ENCODE measurements at places on chromosomes 16 and 17.

DNA sequence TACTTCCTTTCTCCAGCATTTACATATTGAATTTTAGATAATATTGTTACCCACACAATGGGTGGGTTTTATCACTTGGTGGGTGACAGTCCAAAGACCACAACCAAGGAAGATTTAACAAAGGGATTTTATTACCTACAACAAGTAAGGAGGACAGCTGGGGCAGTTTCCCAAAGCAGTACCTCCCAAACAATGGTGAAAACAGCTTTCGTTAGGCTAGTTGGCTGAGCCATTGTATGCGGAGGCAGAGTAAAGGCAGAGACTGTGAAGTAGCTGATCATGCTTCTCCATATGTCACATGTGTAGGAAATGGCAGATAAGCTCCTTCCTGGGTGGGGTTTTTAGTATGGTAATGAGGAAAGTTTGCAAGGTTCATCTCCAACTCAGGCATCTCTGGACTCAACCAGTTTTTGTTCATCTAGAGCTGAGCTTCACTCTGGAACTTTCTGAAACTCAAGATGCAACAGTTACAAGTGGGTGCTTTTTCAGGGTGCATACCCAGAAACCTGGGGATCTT lies 104.3 kb upstream of the PSMD7 start:
- DNase-seq: no peak

GRCh38 chr17:83014297-83014696 lies 65.1 kb upstream of the METRNL start:
- no peak for DNase-seq

- no peak for DNase-seq
Observed at GRCh38 chr16:50645563-50646220, 35.4 kb downstream of the SNX20 start.

DNA sequence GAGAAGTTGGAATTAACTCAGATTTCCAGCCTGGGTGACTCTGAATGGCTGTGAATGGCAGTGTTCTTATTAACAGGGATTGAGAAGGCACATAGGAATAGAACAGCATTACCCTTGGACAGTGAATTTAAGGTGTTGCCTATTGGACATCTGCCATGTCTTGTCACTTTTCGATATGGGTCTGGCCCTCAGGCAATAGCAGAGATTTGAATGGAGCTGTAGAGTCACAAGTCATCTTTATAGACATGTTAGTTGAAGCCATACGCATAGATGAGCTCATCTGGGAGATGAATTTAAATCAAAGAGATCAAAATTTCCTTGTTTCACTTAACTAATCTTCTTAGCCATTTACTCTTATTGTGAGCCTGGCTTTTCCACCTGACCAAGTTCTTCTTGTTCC lies 14.9 kb upstream of the DHRS11 start:
- DNase-seq: no peak

- no peak for DNase-seq
Observed at GRCh38 chr17:71438631-71439146, 682.1 kb upstream of the SOX9 start.

DNA sequence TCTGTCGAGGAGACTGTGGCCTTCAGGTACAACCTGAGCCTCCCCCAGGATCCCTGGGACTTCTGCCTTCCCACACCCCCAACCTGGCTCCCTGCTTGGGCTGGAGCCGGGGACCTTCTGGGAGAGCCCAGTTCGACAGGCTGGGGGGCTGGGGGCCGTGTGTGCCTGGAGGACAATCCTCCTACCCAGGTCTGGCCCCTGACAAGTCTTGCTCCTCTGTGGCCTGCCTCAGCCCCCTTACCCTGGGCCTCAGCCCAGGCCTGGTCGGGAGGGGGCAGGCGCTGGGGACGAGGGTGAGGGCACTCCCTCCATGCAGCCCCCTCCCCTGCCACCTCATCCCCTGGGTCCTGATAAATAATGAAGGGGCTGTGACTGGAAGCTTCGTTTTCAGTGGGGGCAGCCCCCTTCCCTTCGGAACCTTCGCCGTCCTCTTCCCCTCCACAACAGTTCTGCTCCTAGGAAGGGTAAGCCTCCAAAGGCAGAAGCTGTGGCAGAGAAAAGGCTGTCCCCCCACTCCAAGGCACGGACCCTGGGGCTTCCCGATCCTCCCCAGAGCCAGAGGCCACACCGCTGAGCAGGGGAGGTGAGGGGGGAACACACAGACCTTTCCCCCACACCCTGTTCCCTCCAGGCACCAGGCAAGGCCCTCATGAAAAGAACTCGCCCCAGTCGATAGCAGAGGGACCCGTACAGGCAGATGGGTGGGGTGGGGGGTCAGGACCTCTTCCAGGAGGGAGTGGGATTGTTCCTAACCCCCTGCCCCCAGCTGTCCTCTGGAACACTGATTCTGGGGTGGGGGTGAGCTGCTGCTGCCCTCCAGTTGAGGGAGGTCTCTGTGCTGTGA lies 5.0 kb upstream of the BAHCC1 start:
- no peak for DNase-seq

- no peak for DNase-seq
Observed at GRCh38 chr16:1305823-1306222, 3.6 kb upstream of the UBE2I start.

- DNase-seq: no peak
Observed at GRCh38 chr16:47139561-47140185, 4.1 kb downstream of the NETO2 start.

DNA sequence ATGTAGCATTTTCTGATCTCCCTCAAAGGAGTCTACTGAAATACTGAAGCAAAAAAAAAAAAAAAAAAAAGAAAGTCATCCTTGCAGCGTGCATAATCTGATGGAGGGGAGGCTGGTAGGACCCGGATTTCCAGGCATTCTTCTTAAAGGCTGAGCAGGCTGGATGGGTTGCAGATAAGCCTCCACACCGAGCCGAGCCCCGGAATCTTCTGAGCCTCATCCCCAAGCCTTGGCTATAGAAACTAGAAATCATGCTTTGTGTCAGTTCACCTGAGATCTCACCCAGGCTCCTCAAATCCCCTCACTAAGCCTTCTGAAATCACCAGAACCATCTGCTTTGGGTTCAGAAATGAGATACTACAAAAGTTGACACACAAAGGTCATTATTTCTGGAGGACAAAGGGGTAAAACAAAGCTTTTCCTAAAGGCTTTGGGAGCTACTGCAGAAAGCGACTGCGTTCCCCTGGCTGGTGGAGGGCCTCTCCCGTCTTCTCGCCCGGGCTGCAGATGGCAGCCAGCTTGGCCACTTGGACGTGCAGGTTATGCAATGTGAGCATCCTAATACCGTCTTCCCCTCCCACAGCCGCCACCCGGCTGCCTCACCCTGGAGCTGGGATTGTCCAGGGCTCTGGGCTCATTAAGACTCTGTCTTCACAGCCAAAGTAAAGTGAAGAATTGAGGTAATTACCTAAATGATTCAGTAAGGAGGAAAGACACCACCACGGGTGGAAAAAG lies 4.7 kb upstream of the CACNG4 start:
- DNase-seq: no peak

GRCh38 chr17:66965801-66966262 lies 1.3 kb downstream of the CACNG4 start:
- no peak for DNase-seq

- no peak for DNase-seq
Observed at GRCh38 chr17:20987511-20987910, 55.3 kb downstream of the USP22 start.

- DNase-seq: no peak
Observed at GRCh38 chr16:13492046-13492445, 427.9 kb upstream of the ERCC4 start.

DNA sequence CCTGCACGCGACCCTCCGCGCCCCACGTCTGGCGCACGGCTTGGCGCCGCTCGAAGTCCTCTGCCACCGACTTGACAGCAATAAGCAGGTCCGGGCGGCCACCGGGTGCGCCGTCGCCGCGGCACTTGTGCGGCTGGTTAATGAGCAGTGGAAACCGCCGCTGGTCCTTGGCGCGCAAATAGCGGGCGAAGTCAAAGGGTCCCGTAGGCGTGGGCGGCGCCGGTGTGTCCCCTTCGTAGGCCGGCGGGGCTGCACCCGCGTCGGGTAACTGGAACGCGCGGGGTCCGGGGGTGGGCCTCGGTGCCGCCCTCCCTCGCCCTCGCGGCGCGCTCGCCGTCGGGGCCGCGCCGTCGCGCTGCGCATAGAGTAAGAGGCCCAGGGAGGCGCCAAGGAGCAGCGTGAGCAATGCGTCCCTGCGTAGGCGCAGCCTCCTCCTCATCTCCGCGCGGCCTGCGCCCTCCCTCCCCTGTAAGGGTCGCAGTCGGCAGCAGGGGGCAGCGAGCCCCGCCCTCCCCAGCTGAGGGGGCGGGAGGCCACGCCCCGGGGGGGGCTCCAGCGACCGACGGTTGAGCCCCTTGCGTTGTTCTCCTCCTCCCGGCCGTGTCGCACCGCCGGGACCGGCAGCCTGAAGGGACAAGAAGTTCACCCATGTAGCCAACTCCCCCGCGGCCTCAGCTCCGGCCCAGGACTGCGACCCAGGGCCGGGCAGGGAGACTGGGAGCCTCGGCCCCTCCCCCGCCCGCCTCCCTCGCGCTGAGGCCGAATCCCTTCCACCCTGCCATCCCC lies 558 bp downstream of the B3GNT9 start:
- DNase-seq: no peak

- DNase-seq: no peak
Observed at GRCh38 chr16:77111056-77111565, 79.9 kb upstream of the MON1B start.

- peak; percentile 77 for DNase-seq
Observed at GRCh38 chr16:24010440-24011089, 174.8 kb downstream of the PRKCB start.

DNA sequence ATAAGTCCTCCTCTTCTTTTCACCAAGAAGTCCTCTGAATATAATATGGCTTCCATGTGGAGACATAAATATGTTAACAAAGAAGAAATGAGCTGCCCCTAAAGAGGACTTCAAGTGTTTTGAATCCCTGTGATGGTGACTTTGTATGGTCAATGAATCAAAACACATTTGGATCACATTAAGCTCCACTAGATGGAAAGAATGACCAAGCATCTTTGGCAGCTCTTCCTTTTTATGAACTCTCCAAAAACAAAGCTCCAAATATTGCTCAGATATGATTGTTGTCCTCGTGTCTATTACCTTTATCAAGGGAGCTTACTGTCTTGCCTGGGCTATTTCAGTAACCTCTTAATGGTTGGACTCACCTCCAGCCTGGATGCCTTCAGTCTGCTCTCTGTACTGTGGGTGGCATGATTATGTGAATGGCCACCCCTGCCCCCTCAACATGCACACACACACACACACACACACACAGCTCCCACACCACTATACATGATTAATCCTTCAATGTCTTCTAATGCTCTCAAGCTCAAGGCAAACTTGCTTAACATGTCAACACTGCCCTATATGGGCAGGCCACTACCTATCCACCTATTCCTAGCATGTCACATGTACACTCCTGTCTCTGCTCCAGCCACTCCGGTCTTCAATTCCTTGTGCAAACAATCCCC lies 346.6 kb upstream of the SALL1 start:
- no peak for DNase-seq

DNA sequence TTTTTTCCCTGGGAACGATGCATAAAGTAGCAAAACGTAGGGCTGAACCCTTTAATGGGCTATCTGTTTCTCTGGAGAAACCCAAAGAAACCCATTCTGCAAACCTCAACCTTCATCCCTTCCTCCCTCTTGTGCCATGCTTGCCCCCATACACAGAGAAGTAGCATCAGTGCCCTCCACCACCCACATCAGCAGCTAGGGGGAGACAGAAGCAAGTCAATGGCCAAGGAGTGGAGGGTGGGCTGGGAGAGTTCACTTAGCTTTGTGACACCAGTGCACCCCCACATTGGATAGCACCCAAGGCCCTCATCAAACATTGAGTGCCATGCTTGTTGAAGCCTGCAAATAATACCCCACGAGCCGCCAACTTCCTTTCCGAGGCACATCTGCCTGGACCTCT lies 282.4 kb downstream of the ABCC12 start:
- no peak for DNase-seq

GRCh38 chr16:50185005-50185505 lies 31.9 kb downstream of the TENT4B start:
- no peak for DNase-seq
